ENCODE measurements at places on chromosomes 6 and 20.
A peak's percentile ranks its signal among the peaks of the same experiment; 100 is the strongest.

DNA sequence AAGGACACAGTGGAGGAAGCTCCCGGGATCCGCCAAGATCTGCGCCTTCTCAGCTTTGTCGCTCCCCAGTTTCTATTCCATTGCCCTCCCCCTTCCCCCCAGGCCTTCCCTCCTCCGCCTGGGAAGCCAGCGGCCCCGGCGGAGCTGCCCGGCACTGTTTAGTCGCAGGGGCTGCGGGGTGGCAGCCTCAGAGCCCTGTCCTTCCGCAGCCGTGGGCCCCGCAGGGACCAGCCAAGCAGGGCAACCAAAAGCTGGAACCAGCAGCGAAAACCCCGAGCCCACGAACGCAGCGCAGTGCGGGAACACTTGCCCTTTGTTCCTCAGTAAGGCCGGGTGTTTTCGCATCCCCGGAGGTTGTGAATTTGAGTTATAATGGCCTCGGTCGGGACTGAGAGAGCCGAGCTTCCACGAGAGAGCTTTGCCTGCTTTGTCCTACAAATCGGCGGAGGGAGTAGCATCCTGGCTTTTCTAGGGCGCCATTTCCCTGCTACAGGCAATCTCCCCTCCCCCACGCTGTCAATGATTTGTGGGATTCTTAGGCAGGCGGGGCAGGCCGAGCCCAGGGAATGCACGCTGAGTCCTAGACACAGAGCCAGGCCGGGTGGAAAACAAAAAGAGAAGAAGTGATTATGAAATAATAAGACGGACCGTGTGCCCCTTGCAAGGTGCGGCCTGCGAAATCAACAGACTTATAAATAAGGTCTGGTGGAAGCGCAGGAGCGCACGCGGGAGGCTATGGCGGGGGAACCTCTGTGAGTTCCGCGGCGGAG lies 4.0 kb upstream of the TUBB2B start:
- DNase-seq, result no peak

GRCh38 chr20:54205450-54205849 lies 2.4 kb upstream of the PFDN4 start:
- DNase-seq, result no peak

- no peak for DNase-seq
These were observed 30.2 kb downstream of the CSNK2A1 start for GRCh38 chr20:513429-513828.

GRCh38 chr20:46268131-46268614 lies 40.1 kb downstream of the CDH22 start:
- DNase-seq, result no peak

GRCh38 chr6:43810965-43811732 lies 41.1 kb downstream of the VEGFA start:
- DNase-seq, result no peak

- DNase-seq, result no peak
These were observed 140.7 kb downstream of the ESR1 start for GRCh38 chr6:151948002-151948743.

DNA sequence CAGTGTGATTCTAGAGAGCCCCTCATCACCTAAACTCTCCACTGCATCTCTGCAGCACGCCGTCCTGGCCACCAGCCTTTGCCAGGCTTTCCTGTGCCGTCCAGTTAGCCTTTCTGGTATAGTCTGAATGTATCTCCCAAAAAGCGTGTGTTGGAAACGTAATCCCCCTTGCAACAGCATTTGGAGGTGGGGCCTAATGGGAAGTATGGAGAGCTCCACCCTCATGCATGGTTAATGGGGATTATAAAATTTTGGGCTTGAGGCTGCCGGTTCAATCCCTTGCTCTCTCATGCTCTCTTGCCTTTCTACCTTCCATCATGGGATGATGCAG lies 53.4 kb downstream of the NEDD9 start:
- DNase-seq, result no peak

DNA sequence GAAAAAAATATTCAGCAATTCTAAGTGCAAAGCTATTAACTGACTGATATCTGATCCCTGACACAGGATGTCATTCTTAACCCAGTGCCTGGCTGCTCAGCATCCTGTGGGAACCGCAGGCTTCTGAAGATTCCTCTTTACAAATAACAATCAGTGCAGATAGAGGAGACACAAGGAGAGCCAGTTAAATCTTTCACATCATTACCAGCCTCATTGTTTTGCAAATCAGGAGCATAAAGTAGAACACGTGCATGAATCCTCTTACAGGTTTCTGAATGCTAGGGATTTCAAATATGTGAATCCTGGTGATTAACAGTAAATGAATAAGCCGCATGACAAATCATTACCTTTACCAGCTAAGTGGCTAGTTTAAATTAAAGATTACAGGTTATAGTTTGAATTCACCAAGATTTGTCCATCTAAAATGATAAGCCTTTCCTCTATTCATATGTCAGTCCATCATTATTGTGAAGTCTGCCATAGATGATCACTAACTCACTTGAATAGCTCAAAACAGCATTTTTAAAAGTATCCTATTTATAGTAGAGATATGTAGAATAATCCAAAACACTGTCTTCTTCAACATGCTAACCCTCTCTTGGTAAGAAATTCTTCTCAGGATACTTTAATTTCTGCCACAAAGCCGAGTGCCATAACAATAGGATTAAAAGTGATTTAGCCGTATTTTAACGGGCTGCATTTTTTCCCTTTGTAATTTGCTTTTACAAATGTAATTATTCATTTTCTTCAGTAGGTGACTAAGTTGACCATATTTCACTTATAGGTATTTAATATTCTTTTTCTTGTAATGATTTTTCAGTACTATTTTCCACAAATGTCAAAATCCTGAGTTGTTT lies 367.3 kb upstream of the EPHA7 start:
- no peak for DNase-seq

- no peak for DNase-seq
These were observed 4.4 kb upstream of the MYLIP start for GRCh38 chr6:16124198-16125180.

- peak; percentile 38 for DNase-seq
These were observed 2.1 kb downstream of the SALL4 start for GRCh38 chr20:51800060-51800871.

GRCh38 chr6:157513619-157514485 lies 132.9 kb downstream of the ZDHHC14 start:
- DNase-seq, result no peak
